Vagina (tissue), 2 donors: ENCODE measurements at places on chromosomes 5 and 9.

- DNase-seq, result no peak
These were observed 218.9 kb downstream of the NXNL2 start for GRCh38 chr9:88753691-88754367.

DNA sequence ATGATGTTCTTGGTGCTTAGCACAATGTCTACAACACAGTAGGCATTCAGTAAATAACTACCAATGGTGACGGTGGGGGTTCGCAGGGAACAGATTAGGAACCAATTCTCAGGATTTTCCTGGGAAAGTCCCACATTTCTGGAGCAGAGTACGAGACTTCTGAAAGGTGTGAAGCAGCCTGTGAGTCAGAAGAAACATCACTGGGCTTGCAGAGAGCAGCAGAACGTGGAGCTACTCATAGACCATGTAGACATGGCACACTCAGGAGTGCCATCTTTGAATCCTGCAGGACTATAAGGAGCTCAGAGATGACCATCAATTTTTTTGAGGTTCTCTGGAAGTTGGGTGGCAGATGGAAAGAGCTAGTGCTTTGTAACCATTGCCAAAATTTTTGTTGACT lies 106.6 kb upstream of the ANKRD55 start:
- no peak for DNase-seq

- DNase-seq, result no peak
These were observed 231.6 kb downstream of the MCTP1 start for GRCh38 chr5:95053253-95053652.

- DNase-seq, result no peak
These were observed 44.5 kb upstream of the CDH6 start for GRCh38 chr5:31148959-31149475.

GRCh38 chr5:154446195-154447088 lies 645 bp downstream of the SAP30L start:
- no peak for DNase-seq

DNA sequence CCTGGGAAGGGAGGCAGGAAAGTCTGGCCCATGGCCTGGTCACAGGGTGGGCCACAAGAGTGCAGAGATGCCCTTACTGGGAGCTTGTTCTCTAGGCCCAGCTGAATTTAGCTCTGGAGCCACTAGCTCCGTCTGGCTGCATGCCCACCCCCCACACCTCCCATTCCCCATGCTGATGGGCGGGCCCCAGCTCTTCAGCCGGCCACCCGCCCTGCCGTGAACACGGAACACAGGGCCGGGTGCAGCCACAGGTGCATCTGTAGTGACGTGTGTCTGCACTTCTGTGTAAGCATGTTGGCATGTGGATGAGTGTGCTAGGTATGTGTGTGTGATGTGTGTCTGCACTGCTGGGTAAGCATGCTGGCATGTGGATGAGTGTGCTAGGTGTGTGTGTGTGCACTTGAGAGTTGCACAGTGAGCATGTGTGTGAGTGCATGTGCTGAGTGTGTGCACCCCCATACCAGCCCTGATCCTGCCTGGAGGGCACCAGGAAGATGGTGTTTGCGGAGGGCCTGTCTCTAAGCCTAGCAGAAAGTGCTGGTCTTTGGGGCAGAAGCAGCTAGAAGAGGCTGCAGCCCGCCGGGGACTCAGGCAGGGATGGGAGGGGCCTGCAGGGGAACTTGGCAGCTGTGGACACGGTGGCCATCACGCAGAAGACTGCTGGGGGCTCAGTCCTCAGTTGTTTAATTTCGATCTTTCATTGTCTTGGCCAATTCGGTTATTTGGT lies 136.4 kb downstream of the CACNA1B start:
- DNase-seq, result no peak

DNA sequence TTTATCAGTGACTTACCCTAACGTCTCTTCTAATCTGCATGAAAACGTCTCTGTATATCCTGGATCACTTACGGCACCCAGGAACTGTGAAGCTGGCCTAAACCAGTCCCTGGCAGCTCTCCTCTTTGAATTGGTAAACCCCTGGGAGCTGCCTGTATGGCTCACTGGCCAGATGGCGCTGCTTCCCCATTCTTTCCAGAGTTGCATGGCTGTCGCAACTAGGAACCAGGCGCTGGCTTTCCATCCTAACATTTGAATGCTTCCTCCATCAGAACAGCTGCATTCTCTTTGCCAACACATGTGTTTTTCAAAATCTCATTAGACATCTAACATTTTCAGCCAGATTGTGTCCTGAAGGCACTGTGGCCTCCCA lies 8.0 kb upstream of the PCA3 start:
- DNase-seq, result no peak

DNA sequence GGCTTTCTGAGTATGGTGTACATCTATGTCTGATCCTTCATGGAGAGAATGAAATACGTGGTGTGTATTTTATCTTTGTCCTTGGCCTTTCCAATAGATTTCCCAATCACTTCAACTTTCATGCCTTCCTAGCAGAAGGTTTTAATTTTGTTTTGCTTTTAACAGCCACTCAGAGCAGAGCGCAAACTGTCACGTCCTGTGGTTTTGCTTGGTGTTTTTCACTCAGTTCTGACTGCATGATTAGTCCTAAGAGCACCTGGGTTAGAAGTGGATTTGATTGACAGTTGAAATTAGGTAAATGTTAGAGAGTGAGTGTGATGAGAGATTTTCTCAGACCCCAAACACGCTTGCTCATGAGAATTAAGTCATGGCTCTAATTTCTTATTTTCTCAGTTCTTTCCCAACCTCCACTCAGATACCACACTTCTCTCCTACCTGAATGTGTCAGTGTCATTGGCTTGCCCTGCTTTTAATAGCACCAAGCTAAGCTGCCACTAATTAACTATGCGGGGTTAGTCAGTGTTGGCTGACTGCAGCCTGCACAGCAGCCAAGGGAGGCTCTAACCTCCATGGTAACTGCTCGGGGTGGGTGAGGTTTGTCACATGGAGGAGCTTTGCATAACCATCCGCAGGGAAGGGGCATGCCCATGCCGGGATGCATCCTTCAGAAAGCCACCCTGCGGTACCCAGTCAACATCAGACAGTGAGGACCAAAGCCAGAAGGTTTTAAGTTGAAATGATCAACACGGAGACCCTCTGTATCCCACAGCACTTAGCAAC lies 173.4 kb downstream of the NR3C1 start:
- DNase-seq, result no peak

DNA sequence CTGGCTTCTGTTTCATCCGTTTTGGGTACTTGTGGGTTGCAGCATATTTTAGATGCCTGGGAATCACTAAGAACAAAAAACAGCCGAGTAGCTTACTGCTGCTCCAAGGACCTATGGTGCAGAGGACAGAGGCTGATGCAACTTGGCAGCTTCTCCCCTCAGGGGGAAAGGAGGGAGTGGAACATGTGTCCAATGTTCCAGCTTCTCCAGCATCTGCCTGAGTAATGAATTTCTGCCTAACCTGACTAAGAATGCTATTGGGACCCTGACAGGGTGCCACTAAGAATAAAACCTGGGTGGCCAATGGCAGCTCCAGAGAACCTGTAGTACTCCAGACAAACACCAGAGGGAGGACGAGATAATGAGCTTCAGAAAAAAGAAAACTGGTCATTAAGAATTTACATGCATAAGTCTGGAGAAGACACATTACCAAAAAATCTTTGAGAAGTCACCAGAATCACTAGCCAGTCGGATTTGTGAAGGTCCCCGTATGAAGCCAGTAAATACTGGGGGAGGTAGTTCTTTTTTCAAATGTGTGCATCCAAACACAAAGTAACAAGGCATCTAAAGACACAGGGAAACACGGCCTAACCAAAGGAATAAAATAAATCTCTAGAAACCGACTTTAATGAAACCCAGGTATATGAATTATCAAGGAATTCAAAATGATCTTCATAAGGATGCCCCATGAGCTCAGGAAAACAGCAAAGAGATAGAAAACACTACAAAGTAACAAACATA lies 293.5 kb downstream of the HINT1 start:
- no peak for DNase-seq

DNA sequence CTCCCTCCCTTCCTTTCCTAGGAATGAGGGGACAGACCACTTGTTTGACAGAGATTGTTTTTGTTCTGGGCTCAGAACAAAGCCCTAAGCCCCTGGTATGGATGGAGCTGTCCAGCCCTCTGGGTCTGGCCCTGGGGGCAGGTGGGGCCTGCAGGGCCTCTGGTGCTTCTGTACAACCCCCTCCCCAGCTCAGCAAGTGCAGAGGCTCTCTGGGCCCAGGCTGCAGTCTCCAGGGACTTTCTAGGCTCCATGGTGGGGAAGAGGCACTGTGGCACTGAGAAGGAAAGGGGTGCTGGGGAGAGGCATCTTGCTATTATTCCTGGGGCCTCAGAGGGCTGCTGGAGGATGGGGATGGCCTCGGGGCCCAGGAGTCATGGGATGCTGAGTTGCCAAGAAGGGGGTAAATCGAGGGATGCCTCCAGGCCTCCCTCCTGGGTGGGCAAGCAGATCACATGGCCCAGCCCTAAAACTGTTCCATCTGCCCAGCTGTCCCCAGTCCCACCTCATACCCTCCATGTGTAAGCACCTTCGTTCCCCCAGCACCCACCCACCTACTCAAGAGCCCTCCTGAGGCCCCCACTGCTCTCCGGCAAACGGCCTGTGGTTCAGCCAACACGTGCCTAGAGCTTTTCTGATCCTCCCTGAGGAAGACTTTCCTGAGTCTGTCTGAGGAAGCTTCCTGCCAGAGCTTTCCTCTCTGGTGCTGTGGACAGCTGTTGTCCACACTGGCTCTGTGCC lies 225.7 kb downstream of the CACNA1B start:
- peak; percentile 60 for DNase-seq

DNA sequence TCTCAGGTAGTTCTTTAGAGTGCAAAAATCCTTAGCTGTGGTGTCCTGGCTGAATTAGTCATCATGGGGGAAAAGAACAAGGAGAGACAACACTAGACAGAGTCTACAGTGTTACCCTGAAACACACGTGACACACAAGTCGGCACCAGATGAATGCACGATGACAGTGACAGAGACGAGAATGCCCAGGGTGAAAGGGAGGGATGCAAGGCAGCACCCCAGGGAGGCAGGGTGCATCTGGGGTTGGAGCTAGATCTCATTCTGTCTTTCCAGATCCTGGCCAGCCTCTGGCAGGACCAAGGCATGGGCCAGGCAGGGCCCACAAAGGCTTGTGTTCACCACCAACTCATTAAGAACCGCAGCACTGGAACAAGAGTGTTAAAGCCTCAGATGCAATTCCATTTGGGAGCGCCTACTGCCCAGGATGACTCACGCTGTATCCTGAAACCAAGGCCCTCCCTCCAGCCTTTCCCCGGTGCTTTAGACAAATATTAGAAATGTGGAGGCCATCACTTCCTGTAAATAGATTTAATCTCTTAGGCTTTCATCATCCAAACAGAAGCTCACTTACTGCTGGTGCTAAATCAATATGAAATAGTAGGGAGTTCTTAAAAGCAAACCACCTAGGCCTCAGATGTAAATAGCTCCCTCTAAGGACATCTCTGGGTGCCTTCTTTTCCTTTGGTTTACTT lies 56.1 kb downstream of the IRX2 start:
- DNase-seq, result no peak

GRCh38 chr5:157718519-157718918 lies 12.7 kb upstream of the THG1L start:
- no peak for DNase-seq

DNA sequence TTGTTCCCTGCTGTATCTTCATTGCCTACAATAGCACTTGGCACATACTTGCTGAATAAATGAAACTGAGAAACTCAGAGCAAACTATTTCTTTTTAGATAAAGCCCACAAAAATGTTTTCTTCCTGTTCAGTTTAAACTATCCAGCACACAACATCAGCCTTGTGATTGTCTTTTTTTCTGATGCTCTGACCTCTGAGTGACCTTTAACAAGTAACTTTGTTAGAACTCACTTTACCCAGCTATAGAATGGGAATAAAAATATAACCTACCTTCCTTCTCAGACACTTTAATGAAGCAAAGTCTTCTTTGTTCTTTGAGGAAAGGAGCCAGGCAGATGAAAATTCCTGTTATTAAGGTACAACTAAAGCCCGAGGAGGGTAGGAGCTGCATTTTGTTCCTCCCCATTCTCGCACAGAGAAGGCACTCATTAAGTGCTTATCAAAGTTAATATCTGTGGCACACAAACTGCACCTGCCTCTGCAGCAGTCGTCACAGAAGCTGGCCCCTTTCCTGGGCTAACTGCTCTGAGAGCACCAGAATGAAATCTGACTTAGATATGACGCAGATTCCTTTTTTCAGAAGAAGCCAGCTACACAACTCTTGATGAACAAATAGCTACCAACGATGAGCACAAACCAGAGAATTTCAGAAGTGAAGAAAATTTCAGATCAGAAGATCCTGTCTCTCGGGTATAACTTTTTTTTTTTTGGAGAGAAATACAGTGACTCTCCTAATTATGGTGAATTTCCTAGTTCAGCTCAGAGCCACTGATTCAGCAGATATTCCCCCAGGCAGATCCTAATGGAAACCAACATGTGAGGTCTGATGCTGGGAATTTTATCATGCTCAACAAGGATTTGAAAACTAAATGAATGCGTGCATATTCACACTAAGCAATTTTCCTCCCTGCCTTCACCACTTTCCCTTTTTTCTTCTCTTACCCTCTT lies 31.0 kb upstream of the NR3C1 start:
- no peak for DNase-seq

DNA sequence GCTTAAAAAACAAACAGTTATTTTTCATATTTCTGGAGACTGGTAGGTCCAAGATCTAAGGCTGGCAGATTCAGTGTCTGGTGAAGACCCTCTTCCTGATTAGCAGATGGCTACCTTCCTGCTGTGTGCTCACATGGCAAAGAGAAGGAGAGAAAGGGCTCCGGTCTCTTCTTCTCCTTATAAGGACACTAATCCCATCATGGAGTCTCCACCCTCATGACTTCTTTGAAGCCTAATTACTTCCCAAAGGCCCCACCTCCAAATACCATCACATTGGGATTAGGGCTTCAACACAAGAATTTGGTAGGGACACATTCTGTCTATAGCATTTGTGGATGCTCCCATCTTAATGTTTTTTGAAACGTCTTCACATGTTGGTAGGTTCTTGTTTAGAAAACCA lies 391.1 kb downstream of the TMEM161B start:
- DNase-seq, result no peak

GRCh38 chr5:62465985-62466925 lies 53.7 kb downstream of the IPO11 start:
- no peak for DNase-seq

GRCh38 chr9:120362446-120362845 lies 217.5 kb downstream of the CDK5RAP2 start:
- no peak for DNase-seq

DNA sequence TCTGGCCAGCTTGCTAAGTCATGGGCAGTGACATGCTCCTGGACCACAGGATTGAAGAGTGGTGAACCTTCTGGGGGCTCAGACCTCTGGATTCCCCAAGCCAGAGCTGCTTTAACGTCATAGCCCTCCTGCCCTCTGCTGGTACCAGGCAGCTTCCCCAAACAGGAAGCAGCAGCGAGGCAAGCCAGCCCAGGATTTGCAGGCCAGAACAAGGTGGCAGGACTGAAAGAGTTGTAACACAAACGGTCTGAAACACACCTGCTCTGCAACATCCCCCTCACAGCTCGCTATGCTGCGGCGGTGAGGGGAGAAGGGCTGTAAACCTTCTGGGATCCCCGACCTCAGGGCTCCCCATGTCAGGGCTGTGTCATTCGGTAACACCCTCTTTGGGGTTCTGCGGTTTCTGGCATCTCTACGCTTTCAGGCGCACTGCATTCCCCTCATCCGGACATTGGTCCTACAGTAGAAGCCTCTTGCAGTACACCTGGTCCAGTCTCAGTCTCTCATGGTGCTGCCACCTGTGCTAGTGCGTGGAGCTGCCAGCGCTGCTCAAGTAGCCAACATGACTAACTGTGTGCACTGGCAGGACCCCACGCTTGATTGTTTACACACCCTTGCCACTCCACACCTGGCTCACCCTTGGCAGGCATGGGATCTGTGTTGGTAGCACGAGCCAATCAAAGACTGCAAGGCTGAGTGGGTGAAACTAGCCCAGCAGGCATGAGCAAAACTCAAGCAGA lies 893.3 kb downstream of the PTPRD start:
- DNase-seq, result no peak
